ENCODE measurements at places on chromosomes 3 and 15.

- DNase-seq, result no peak
Measured at GRCh38 chr3:16860234-16860633, 24.5 kb upstream of the PLCL2 start.

DNA sequence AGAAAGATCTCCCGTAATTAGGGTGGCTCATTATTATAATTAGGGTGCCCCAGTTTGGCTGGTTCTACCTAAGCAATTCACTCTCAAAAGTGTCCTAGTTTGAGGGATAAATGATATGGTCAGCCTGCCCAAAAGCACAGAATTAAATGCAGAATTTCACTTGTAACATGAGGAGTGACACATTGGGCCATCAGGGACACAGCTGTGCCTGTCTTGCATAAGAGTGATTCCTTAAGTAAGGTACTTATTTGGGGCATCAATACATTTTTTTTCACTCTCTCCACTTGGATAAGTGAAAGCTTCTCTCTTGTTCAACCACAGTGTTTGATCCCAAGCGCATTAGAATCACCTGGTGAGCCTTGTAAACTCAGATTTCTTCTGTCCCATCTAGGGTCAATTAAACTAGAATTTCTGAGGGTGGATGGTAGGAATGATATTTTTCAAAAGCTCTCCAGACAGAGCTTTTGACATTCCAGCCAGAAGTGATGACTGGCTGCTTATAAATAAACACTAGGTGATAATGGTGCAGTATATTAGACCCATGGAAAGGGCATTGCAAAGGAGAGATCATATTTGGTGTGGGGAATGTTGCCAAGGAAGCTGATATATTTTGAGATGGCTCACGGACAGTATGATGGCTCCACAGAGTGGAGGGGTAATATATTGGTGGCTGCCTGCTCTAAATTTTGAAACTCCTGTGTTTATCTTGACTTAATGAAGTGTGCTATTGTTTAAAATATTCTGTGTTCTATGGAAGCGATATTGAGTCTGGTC is 458.1 kb upstream of the RASGRP1 start:
- DNase-seq, result no peak

GRCh38 chr3:151919446-151919845 is 46.0 kb downstream of the SUCNR1 start:
- DNase-seq, result no peak

- no peak for DNase-seq
Measured at GRCh38 chr3:71786551-71786950, 1.6 kb upstream of the PROK2 start.

DNA sequence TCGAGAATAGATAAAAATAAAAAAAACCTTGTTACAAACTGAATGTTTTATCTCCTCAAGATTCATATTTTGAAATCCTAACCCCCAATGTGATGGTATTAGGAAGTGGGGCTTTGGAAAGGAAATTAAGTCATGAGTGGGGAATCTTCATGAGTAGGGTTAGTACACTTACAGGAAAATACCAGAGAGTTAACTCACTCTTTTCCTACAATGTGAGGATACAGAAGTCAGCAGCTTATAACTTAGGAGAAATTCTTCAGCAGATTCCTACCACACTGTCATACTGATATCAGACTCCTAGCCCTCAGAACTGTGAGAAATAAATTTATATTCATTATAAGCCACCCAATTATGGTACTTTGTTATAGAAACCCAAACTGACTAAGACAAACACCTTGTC is 453.1 kb downstream of the GBE1 start:
- no peak for DNase-seq

GRCh38 chr3:28053759-28054158 is 187.7 kb upstream of the CMC1 start:
- no peak for DNase-seq

DNA sequence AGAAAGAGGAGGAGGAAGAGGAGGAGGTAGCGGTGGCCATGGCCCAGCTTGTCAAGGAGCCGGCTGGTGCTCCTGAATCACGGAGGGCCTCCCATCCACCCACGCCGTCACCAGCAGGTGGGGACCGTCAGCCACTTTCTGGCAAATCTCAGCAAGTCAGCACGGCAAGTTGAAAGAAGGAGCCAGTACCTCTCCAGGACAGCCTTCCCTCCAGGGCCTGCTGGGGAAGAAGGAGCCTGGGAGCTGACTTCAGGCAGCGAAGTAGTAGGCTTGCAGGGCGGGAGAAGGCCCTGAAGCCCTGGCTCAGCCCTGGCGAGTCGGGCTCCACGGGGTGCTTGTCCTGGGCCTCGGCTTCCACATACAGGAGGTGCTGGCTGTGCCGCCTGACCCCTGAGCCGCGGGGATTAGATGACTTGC is 99.2 kb upstream of the TRPM1 start:
- DNase-seq, result no peak

DNA sequence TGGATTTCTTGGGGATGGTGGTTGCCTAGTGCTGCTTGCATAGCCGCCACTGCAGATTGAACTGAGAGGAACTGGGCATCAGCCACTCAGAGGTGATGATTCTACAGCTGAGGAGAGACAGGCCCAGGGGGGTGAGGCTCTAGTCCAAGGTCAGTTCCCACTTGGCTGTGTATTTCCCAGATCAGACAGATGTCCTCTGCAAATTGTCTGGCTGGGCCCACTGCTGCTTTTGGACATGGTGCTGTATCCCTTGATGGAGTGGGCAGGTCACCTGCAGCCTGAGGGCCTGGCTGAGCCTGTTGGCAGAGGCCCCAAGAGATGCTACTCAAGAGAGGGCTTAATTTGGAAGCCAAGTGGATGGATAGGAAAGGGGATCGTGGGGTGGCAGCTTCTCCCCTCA is 124.5 kb upstream of the CTDSPL start:
- no peak for DNase-seq

- DNase-seq, result no peak
Measured at GRCh38 chr15:75966073-75966472, 46.2 kb downstream of the NRG4 start.

- DNase-seq, result no peak
Measured at GRCh38 chr15:57251308-57251707, 125.0 kb upstream of the CGNL1 start.

GRCh38 chr3:62832553-62832952 is 42.7 kb downstream of the CADPS start:
- DNase-seq, result no peak

GRCh38 chr3:61824553-61825135 is 263.3 kb downstream of the PTPRG start:
- DNase-seq, result no peak

GRCh38 chr15:50718700-50719125 is 32.1 kb upstream of the TRPM7 start:
- no peak for DNase-seq

Data from D721Med (cell line).